ENCODE measurements at places on chromosomes 6 and 20.

DNA sequence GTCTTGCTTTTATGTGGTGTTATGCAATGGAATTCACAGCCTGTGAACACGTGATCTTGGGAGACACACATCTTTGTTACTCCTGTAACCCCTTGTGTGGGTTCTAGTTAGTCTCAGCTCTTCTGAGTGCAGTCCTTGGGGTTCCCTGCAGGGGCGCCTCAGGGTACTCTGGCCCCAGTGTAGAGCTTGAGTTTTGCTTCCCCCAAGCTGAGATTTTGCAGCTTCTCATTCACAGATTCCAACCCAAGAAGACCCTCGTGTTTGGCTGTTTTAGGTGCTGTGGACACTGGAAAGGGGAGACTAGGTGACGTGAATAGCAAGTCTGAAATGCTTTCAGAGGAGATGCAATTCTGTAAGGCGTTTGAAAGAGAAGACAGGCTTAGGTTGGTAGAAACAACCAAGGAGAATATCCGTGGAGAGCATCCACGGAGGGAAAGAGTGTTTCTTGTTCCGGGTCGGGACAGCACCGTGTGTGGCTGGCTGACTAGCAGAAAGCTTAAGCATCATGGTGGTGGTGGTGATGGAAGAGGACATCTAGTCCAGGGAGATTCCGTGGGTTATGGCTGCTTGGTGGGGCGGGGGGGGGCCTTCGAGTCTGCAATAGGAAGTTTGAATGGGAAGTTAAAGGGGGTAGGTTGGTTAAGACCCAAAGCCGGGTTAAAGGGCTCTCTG lies 30.1 kb downstream of the DUSP22 start:
- DNase-seq: no peak

DNA sequence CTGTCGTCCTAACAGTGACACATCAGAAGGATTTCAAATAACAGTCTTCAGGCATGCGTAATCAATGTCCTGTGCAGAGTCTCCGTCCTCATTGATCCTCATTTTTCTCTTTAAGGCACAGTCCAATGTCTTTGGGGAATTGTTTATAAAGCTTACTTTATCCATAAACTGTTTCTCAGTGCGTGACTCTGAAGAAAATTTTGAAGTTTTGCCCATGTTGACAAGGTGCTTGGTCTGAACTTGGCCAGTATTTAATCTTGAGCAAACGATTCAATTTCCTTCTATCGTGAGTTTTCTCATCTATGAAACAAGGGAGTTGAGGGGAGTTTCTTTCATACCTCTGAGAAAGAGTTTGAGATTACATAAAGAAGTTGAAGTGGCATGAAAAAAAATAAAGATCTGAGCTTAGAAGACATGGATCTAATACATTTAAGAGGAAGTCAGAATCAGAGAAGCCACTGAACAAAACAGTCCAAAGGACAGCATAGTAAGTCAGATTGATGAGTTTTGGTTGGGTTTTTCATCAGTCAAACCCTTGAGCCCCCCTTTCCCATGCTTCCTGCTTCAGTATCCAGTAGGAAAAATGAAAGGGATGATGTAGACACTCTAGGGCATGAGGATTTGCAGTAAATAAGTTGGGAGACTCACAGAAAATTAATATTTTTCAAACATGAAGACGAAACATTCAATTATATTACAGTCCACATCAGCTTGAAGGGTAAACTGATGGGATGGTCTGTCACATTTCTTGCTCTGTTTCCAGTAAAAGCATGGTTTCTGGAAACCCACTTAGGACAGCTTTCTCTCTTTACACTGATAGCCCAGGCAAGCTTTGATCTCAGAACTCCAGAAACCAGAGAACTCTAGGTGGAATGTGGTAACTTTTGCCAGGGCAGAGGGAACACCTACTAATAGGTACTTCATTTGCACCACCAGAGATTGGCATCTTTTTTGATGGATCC lies 8.1 kb downstream of the EDN1 start:
- DNase-seq: no peak

- DNase-seq: no peak
Observed at GRCh38 chr6:151721671-151722070, 85.8 kb upstream of the ESR1 start.

GRCh38 chr20:41462372-41463161 lies 95.9 kb upstream of the EMILIN3 start:
- DNase-seq: no peak

- no peak for DNase-seq
Observed at GRCh38 chr6:72367439-72367838, 254.4 kb upstream of the KCNQ5 start.

- DNase-seq: no peak
Observed at GRCh38 chr20:38152621-38153221, 12.3 kb downstream of the TGM2 start.

DNA sequence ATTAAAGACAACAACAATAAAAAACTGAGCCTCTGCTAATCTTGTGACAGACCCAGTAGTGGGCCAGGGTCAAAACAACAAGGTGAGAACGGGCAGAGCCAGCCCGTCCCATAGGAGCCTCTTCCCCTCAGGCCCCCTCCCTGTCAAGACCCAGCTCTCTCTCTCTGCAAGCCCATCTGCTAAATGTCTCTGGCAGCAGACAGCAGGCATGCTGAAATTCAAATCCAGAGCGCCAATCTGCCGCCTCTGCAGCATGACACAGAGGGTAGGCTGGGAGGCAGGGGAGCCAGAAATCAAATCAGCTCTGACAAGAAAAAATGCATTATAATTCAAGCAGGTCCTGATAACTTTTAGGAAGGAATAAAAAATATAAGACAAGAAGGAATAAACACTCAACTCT lies 26.3 kb downstream of the METTL24 start:
- peak; percentile 79 for DNase-seq

- DNase-seq: no peak
Observed at GRCh38 chr20:6231556-6231955, 108.7 kb upstream of the FERMT1 start.

- DNase-seq: no peak
Observed at GRCh38 chr6:21469213-21469612, 124.3 kb upstream of the SOX4 start.

DNA sequence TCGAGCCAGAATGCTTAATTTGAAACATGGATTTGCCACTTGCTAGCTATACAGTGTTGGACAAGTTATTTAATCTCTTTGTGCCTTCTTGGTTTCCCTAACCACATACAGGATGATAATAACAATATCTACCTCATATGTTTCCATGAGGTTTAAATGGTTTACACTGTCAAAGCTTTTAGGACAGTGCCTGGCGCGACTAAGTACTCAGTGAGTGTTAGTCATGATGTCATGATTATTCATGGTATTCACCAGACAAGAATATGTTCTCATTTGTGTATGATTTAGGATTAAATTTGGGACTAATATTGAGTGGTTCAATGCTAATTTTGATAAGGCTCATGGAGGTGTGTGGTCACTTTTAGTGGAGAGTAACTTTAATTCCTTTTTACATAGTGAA lies 167.4 kb downstream of the EYA4 start:
- no peak for DNase-seq

DNA sequence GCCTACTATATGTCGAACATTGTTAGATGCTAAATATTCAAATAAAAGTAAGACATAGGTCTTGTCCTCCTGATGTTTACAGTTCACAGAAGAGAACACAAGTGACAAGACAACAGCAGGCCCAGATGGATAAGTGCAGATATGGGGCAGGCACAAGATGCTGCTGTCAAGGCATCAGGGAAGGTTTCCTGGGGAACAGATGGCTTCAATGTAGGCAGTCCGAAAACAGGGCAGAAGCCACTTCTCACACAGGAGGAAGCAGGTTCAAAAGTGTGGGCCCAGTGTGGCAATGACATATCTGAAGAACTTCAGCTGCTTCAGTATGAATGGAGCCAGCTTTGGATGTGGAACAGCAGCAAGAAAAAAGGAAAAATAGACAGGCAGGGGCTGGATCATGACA lies 32.5 kb downstream of the HLA-DPB1 start:
- no peak for DNase-seq

- no peak for DNase-seq
Observed at GRCh38 chr6:155880900-155881299, 425.3 kb upstream of the NOX3 start.

DNA sequence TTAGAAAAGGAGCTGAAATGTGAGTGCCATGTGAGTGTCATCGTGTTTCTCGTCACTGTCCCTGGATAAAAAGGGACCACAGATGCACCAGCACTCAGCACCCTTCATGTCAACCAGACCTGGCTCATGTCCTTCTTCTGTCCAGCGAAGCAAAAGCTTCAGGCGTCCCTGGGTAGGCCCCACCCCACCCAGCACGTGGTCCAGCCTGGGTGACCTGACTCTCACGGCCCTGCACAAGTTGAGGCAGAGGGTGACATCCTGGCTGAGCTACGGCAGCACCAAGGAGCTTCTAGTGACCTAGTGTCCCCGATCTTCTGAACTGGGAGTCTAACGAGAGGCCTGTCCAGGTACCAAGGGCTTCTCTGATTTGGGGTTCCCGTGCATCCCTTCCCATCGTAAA lies 37.8 kb downstream of the PSMG4 start:
- no peak for DNase-seq

- no peak for DNase-seq
Observed at GRCh38 chr6:38856492-38856891, 141.4 kb downstream of the DNAH8 start.

DNA sequence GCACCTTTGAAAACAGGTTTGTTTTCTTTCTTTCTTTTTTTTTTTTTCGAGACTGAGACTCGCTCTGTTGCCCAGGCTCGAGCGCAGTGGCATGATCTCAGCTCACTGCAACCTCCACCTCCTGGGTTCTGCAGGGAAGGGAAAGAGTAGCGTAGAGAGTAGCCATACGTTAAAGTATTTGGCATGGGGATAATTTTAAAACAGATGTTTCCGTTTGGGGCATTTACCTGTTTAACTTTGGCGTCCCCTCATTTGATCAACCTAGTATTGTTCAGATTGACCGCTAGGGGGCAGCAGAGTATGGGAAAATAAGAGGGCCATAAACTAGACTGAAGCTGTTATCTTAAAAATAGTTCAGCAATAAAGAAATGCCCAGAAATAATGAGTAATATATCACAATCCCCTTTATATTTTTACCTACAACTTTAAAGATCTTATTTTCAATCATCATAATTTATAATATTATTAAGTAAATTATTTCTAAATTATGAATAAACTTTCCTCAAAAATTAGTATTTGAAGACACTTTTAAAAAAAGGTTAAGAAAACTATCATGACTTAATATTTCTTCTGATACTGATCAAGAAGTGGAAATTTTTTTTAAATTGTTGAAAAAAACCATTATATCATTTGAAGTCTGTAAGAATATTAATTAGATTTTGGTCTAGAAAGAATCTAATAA lies 7.6 kb upstream of the TAAR9 start:
- peak; percentile 33 for DNase-seq

GRCh38 chr6:36032261-36032660 lies 4.7 kb downstream of the MAPK14 start:
- no peak for DNase-seq

- DNase-seq: no peak
Observed at GRCh38 chr6:160042788-160043301, 74.0 kb downstream of the IGF2R start.

DNA sequence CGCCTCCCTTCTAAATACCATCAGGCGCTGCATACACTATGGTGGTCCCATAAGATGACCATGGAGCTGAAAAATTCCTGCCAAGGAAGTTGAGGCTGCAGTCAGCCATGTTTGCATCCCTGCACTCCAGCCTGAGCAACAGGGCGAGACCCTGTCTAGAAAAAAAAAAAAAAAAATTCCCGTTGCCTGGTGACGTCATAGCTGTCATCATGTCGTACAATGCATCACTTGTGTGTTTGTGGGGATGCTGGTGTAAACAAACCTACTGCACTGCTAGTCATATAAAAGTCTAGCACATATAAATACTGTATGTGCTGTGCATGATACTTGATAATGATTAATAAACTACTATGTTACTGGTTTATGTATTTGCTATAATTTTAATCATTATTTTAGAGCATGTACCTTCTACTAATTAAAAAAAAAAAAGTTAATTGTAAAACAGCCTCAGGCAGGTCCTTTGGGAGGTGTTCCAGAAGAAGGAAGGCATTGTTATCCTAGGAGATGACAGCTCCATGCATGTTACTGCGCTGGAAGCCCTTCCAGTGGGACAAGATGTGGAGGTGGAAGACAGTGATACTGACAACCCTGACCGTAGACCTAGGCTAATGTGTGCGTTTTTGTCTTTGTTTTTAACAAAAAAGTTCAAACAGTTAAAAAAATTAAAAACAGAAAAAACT lies 132.6 kb downstream of the BANF2 start:
- no peak for DNase-seq

- DNase-seq: no peak
Observed at GRCh38 chr6:140346428-140346827, 972.0 kb upstream of the CITED2 start.

GRCh38 chr20:54014293-54014926 lies 56.0 kb downstream of the BCAS1 start:
- no peak for DNase-seq

DNA sequence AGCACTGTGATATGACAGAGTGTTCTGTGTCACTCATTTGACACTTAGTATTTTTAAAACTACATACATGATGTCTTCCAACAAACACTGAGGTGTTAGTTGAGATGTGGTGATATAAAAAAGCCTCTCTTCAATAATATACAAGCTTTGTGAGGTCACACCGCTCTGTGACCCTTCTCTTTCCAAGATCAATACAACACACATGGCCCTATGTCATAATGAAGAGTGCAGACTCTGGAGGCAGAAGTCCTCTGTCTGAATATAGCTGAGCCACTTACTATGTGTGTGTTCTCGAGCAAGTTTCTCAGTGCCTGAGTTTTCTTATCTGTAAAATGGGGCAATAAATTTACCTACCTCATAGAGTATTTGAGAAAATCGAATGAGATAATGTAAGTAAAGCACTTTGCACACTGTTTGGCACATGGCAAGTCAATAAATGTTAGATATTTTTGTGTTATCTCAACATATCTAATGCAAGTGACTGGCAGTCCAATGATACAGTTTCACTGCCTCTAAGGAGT lies 499.0 kb upstream of the MARCKS start:
- no peak for DNase-seq

GRCh38 chr6:36418558-36418957 lies 24.1 kb downstream of the PXT1 start:
- DNase-seq: peak; percentile 41

- DNase-seq: no peak
Observed at GRCh38 chr6:53128842-53129241, 19.8 kb downstream of the GCM1 start.

GRCh38 chr20:43092386-43093088 lies 97.2 kb downstream of the PTPRT start:
- no peak for DNase-seq

GRCh38 chr6:123925350-123925749 lies 121.7 kb downstream of the NKAIN2 start:
- no peak for DNase-seq

GRCh38 chr6:142693441-142693840 lies 251.5 kb downstream of the HIVEP2 start:
- no peak for DNase-seq

DNA sequence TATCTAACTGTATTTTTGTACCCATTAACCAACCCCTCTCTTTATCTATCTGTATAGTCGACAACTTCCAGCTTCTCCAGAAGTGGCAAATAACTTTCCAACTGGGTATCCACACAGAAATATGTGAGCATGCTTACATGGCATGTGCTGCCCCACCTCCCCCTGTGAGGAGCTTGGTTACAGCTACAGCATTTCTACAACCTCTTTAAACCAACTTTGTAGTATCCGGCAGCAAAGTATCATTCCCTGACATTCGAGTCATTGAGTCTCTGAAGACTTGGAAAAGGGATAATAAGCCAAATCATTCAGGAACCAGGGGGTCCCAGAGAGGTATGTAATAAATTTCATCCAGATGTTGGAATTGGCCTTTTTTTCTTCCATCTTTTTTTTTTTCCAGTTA lies 48.2 kb upstream of the ASIP start:
- no peak for DNase-seq
